ENCODE measurements at places on chromosomes 2 and 18. TPM values are rescaled to one million over a fixed set of nuclear protein-coding genes. Genes with fewer than 3 reads are reported as not detected.

ADCYAP1 gene
- 6.3 TPM for total RNA-seq

BOLL gene
- 0.11 TPM for total RNA-seq

GRCh38 chr2:241977557-241978300, 108.2 kb downstream of the RTP5 start:
- no peak for DNase-seq

DNA sequence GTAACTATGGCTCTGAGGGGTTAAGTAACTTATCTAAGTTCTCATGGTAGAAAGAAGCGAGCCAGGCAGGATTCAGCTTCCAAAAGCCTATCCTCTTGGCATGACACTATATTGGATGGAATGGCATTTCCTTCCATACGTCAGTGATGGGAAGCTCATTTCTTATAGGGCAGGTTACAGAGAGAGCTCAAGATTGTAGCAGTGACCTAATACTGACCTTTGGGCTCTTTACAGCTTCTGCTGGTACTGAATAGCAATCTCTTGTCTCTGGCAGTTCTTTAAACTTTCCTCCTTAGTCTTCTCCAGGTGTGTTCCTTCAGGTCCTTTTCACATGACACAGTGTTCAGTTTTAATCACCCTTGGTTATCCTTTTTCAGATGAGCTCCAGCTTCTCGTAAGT, 133.0 kb downstream of the HRH4 start:
- DNase-seq = no peak

- peak; percentile 55 for DNase-seq
Observed at GRCh38 chr2:69798909-69799526, 30.4 kb upstream of the GMCL1 start.

DNA sequence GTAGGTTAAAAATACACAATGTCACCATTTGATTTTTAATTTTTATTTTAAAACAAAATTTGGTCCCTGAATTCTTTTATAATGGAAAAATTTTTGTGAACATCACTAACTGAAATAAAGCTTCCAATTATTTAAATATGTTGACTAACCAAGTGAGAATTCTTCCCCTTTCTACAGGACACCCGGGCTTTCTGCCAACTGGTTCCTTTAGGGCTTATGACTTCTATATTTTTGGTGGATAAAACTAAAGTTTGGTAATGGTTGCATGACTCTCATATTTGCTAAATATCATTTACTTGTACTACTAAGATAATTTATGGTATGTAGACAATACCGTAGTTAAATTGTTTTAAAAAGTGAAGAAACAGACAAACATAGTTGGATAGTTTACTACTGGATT, 291.0 kb upstream of the DOK6 start:
- DNase-seq = no peak

DNA sequence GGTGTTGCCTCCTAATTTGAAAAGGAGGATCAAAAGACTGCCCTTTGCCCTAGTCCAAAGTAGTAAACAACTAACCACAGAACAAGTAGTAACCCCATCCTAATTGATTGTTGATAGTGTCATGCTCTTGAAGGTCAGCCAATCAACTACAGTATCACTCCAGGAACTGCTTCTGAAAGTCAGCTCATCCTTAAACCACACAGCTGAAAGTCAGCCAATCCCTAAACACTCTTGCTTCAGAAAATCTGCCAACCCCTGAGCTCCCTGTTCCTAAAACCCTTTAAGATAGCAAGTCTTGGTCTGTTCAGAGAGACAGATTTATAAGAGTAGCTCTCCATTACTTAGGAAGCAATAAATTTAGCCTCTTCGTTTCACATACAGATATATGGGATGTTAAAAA, 51.6 kb upstream of the CPO start:
- no peak for DNase-seq

DNA sequence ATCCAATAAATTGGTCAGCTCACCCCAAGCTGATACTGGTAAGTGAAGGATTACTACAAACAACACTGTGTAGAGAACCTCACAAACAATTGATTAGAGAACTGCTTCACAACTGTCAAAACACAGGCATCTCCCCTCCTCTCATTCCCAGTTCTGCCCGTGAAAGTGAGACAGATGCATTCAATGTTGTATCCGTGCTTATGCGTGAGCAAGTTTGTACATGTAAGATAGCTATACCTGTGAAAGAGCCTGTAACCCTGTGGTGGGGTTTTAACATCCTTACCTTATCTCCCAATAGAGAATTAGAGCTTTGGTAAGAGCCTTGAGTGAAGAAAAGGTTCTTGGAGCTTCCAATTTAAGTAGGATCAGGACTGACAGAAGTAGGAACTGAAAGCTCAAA, 9.1 kb downstream of the MARCHF4 start:
- no peak for DNase-seq

DNA sequence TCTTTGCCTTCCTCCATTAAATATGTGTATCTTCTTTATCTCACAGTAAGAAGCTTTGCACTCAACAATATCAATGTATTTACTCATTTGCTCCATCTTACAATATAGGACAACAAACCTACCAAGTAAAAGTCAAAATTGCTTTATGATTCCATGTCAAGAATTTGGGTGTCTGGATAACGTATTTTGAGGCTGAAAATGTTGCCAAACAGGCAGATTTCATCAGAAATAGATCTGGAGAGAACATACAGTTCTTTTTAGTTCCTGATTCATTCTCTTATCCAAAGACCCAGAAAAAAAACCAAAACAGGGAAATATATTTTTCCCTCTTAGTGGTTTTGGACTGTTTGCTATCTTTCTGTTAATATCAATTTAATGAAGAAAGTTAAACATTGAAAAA, 621.1 kb downstream of the STK39 start:
- DNase-seq = no peak

GRCh38 chr2:178317811-178318210, 123.5 kb downstream of the OSBPL6 start:
- DNase-seq = no peak

AOX1 gene
- 6.0 TPM for total RNA-seq

- DNase-seq = no peak
Observed at GRCh38 chr18:78458356-78458755, 521.3 kb upstream of the SALL3 start.

DNA sequence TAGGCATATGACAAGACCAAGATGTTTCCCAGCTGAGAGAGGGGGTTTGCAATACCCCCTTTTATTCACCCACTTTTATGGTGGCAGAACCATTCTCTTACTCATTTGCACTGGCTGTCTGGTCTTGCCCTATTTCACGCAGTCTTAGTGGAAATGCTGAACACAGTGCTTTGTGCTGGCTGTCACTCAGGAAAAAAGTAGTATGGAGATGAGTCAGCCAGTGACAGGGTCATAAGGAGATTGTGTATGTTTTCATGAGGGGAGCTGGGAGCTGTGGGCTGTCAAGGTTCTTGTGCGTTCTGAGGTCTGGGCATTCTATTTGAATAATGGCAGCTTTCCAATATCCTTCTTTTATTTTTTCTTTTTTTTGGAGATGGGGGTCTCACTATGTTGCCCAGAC, 10.9 kb upstream of the CNRIP1 start:
- DNase-seq = no peak

Data from urinary bladder (tissue), 4 donors.